Naive thymus-derived CD8-positive, alpha-beta T cell (primary cell): ENCODE measurements at places on chromosomes 6 and 20. TPM values are rescaled to one million over a fixed set of nuclear protein-coding genes. Genes with fewer than 3 reads are reported as not detected.

Gene PLAGL1
- total RNA-seq = 7.6 TPM

Gene APOBEC2
- total RNA-seq = not detected

DNA sequence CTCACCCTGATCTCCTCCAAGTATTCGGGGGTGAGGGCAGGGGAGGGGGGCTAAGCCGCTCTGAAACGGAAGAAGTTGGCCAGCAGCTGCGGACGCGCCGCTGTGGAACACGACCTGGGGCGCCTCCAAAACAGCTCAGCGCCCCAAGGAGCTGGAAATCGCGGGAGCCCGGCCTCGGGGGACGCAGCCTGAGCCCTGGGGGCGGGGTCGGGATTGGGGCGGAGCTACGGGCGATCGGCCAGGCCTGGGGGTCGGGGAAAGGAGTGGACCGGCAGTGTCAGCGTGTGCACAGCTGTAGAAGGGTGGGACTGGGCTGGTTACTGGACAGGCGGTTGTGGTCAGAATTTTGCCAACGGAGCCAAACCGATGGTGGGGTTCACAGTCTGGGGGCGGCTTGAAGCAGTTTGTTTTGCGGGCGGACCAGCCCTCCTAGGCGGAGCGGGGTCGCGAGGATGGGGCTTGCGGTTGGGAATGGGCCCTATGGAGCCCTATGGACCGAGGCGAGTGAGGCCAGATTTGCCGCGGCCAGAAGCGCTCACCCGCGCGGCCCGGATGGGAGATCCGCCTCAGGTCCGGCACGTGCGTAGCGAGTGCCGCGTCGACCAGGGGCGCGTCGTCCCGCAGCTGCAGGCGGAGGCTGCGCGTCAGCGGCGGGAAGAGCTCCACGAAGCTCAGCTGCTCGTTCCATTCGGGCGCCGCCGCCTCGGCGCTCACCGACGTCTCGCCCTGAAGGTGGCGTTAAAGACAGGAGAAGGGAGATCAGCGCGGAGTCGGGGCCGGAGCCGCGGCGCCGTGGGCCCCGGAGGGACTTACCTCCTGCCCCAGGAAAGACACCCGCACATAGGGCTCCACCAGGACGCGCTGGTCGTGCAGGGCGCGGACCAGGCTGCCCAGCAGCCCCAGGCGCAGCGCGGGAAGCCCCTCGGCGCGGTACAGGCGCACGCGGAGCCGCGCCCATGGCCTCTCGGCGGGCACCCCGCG is 14.3 kb upstream of the SPAG4 start:
- peak; percentile 69 for DNase-seq

DNA sequence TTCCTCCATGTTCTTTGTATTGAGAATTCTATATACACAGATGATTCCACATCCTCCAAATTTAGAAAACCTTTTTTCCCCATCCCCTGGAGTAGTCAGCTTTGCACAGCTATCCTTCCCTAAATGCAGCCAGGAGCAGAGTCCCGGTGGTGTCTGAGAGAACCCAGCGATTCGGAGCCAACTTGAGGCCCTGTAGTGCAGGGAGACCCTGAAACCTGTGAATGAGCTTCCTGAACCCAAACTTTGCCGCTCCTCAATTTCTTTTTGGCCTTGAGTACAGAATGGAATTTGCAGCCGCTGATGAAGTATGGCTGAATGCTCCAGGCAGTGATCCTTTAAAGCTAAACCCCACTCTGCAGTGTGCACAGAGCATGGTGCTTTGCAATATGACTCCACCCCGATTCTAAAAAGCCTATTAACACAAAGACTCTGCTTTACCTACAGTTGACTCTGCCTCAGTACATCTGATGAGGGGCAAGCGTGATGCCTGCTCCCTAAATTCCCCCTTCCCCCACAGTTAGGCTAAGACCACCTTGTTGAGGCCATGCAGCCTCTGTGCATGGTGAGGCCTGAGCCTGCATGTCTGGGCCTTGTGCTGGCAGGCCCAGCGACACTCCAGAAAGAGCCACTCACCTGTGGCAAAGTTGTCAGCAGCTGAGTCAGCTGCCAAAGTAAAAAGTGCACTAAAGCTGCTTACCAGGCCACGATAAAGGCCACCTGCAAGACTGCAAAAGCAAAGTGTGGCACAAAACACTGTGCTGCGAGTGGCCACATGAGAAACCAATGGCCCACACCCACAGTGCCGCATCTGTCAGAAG is 82.1 kb downstream of the PLEKHG1 start:
- no peak for DNase-seq

- no peak for DNase-seq
Observed at GRCh38 chr20:34710861-34711574, 6.9 kb downstream of the TP53INP2 start.

DNA sequence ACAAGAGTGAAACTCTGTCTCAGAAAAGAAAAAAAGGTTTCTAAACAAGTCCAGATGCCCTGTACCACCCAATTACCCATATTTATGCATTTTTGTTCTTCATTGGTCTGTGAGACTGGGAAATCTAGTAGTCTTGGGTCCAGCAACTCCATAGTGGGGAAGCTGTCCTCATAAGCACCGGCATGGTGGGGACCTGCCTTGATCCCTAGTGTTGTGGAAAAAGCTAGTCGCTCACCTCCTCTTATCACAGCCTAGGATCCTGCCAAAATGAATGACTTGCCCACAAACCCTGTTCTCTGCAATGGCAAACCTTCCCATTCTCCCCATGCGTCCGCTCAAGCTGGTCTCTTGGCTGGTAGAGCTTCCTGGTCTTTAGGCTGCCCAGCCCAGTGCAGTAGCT is 38.3 kb upstream of the GABRR1 start:
- no peak for DNase-seq

DNA sequence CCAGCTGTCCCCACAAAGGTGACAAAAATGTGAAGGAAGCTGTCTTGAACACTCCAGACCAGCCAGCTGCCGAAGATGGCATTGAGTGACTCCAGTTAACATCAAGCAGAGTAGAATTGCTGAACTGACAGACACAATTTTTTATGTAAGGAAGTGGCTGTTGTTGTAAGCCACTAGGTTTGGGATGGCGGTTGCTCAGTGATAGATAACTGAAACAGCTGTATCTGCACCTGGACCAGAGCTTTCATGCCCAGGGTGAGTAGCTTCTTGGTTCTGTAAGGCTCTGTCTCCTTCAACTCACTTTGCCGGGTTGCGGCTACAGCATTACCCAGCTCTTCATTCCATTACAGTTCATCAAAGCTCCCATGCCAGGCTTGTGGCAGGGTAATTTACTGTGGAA is 49.7 kb upstream of the DDR1 start:
- no peak for DNase-seq

DNA sequence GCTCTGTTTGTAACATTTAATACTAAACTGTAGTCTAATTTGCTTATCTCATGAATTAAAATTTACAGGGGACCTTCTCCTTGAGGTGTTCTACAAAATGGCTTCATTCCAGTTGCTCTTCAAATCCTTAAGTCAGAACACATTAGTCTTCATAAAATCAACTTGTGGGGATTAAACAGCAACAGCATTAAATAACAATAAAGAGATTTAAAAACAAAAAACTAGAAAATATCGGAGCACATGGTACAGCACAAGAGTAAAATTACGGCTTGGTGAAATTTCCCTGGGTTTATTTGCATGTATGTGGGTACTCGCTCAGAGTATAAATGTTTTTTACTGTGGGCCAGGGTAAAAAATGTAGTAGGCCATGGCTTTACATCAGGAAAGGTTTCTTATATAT is 12.0 kb downstream of the RRAGD start:
- DNase-seq = no peak
